CD4-positive, alpha-beta T cell treated with Interleukin-4 for 4 hours (primary cell): ENCODE measurements at places on chromosomes 3 and 15.

- no peak for DNase-seq
Measured at GRCh38 chr3:31699309-31699953, 166.7 kb downstream of the STT3B start.

GRCh38 chr15:93045191-93045785 is 43.7 kb downstream of the RGMA start:
- no peak for DNase-seq

DNA sequence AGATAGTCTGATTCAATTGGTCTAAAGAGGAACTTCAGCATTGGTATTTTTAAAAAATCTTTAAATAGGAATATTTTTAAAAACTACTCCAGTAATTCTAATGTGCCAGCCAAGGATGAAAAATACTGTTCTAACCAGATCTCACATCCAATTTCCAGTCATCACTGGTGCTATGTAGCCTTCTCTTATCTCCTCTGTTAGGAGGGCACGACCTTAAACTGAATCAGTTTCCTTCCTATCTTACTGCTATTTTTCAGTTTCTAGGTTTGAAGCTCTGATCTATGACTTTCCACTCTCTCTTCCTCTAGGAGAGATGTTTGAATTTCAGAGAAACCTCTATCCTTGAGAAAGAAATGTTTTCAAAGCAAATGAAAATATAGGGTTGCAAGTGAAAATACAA is 31.9 kb downstream of the HAPLN3 start:
- DNase-seq = no peak

GRCh38 chr15:73737535-73737934 is 15.6 kb downstream of the INSYN1 start:
- no peak for DNase-seq

DNA sequence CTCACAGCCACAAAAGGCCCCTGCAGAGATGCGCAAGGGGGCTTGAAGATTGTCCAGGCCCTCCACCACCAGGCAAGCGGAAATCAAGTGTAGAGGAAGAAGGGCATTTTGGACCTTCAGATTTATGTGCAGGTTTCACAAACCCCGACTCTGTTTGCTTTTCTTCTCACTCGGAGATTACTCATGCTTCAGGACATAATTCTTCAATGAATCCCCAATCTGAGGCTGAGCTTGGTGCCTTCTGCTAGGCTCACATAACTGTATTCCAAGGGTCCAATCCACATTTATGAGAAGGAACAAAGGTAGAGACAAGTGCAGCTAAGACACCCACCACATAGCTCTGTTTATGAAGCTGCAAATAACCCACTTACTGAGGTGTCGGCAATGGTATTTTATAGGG is 50.6 kb upstream of the NMNAT3 start:
- DNase-seq = no peak

GRCh38 chr3:45605534-45605933 is 11.0 kb downstream of the LIMD1 start:
- DNase-seq = no peak

DNA sequence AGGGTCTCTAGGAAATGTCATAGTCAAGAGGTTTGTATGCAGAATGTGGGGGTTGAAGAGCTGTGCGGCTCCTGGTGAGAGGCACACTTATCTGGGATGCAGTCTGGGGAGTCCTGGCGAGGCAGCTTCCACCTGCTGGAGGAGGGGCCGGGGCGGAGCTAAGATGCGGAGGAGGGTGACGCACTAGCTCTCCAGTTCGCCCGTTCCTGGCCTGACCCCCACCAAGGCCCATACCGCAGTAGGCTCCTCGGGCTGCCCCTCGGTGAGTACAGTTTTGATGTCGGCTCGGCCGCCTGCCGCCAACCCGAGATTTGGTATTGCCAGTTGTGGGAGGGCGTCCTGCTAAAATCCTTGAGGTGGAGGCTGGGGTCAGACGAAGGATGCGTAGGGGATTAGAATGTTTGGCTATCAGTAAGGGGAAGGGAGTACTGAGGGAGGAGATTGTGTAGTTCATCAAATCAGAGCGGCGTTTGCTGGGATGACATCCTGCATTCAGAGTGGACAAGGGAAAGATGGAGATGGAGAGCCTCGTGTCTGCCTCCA is at the start of gene SCG5:
Gene SCG5 (plus strand): TSS at position 194 of the 543 bp plus-strand sequence. CDS start 1,883 bp downstream, outside the sequence.
- no peak for DNase-seq

- DNase-seq = no peak
Measured at GRCh38 chr3:109718850-109719249, 381.5 kb upstream of the DPPA4 start.

DNA sequence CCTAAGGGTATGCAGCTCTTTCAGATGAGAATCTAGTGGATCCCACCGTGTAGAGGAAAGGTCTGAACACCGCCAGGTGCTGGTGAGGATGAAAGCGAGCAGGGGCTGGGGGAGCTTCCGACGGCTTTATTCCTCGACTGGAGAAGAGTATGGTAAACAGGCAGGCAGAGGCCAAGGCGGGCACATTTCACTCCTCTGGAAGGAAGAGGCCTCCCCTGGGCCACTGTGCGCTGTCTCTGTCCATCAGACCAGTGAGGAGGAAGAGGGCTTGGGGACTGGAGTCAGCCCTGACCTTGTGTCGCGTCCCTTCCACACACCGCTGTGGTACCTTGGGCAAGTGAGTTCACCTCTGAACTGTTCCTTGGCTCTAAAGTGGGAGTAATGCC is 4.2 kb downstream of the GHRL start:
- DNase-seq = no peak

GRCh38 chr15:45669422-45669821 is 34.6 kb downstream of the SQOR start:
- no peak for DNase-seq

GRCh38 chr3:89353465-89353864 is 246.0 kb downstream of the EPHA3 start:
- DNase-seq = no peak
